ENCODE measurements at places on chromosomes 1 and 21. TPM values are rescaled to one million over a fixed set of nuclear protein-coding genes. Genes with fewer than 3 reads are reported as not detected.

- DNase-seq, result no peak
- no peak overlapping the region for H3K4me3 ChIP-seq
- H3K27me3 ChIP-seq, result no peaks in the 10 kb centered on the region
- H3K27ac ChIP-seq, result no peak overlapping the region
- no peaks in the 10 kb centered on the region for H3K36me3 ChIP-seq
Measured at GRCh38 chr21:28308516-28308915, 684.2 kb downstream of the LTN1 start.

Gene PTGS2
- 0.22 TPM for total RNA-seq

Gene ZNF644
- total RNA-seq, result 46.6 TPM

Gene NFASC
- total RNA-seq, result 14.6 TPM

DNA sequence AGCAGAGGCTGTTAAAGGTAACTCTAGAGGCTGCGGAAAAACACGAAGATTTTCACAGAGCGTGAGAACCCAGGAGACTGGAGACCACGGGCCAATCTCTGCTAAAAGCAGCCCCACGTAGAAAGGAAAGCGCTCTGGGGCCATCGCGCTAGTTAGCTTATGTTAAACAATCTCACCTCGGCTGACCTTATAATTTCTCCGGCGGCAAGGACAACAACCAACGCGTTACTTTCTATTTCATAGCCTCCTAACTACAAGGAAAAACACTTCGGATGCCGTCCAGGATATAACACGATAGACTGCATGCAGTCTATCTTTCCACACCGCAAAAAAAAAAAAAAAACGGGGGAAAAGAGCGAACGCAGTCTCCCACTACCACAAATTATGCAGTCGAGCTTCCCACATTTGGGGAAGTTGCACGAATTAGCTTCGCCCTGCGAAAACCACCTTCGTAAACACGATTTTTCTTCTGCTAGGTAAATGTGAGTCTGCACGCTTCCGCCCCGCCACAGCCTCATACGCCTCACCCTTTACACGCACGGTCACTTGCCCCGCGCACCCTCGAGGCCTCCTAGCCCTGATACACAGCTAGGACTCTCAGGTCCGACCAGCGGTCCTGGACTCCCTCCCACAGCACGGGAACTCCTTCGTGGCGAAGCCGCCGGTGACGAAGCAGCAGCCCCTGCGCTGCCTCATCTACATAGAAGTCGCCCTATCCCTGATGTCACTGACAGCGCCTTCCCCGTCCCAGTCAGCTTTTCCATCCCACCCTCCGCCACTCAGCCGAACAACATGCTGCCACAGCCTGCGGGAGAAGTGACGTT lies 87.8 kb downstream of the PRKAB2 start:
- H3K36me3 ChIP-seq, result no peaks in the 10 kb centered on the region
- H3K27ac ChIP-seq, result no peak overlapping the region
- H3K4me3 ChIP-seq, result peak overlapping the region; percentile 49
- peaks cover 20% of the 10 kb centered on the region for H3K27me3 ChIP-seq
- H3K4me1 ChIP-seq, result peaks cover 19% of the 10 kb centered on the region

Measured in heart left ventricle (tissue), 16 donors.